NB4 (cell line): ENCODE measurements at places on chromosomes 5 and 9.

DNA sequence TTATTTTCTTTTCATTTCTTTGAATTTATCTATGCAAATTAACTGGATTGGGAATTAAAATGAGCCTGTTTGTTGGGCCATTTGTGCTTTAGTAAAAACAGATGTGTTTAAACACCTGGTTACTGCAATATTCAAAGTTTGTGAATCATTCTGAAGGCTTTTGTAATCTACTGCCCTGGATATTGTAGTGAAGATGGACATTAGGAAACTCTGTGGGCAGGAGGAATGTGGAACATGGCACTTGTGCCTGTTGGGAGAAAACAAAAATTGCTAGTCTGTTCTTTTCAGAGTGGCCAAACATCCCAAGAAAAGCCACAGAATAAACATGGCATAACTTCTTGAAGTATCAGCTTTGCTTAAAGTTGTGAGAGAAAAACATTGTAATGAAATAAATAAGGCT is 40.8 kb downstream of the CHSY3 start:
- no peak for DNase-seq

DNA sequence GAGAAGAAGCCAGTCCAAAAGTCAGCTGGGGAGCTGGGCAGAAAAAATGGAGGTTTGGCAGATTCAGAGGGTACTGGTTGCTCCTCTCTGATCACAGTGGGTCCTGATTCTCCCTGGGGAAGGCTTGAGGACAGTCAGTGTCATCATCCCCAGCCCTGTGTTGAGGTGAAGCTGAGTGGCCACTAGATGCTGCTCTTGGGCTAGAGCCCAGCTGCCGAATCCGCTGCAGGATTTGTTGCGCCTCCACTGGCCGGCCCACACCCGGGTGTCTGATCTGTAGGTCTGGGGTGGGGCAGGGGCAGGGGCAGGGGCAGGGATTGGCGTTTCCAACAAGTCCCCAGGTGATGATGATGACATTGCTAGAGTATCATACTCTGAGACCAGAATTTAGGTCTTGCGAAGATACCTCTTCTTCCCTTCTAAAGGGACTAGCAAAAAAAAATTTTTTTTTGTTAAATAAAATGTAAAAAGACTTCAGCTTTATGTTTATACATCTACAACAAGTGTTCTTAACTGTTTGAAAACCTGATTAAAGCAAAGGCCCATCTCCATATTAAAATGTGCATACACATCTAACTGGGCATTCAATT is 106.8 kb downstream of the PDE6A start:
- DNase-seq: peak; percentile 67

- DNase-seq: no peak
Measured at GRCh38 chr5:35359859-35360258, 129.6 kb upstream of the PRLR start.

DNA sequence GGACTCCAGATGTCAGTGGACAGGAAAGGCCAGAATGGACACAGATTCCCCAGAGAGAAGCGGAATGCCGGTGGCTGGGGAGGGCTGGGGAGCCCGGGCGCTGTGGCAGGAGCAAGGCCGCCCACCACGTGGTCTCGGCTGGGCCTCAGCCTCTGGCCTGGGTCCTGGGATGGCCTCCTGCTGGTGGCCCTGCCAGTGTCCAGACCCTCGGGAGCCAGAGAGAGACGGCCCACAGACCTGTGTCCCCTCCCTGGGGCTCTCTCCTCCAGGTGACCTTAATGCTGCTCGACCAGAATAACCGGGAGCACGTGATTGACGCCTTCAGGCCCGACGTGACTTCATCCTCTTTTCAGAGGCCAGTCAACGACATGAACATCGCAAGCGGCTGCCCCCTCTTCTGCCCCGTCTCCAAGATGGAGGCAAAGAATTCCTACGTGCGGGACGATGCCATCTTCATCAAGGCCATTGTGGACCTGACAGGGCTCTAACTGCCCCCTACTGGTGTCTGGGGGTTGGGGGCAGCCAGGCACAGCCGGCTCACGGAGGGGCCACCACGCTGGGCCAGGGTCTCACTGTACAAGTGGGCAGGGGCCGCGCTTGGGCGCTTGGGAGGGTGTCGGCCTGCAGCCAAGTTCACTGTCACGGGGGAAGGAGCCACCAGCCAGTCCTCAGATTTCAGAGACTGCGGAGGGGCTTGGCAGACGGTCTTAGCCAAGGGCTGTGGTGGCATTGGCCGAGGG is 19.0 kb downstream of the FBXW5 start:
- no peak for DNase-seq

- peak; percentile 37 for DNase-seq
Measured at GRCh38 chr5:43227655-43228054, 35.6 kb downstream of the NIM1K start.

DNA sequence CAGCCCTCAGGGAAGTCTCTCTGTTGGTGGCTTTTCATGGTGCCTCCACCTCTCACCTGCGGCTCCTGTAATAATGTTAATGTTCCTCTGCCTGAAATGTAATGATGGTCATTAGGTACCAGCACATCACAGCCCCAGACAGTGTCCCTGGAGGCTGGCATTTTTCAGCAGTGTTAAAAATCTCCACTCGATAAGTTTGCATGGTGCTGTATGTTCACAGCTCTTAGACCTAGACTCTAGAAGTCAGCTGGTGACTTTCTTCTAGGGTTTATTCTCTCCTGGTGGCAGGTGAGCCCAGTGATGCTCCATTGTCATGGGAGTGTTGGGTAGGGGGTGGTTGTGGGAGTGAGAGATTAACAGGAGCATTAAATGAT is 53.1 kb downstream of the GPR107 start:
- DNase-seq: no peak

DNA sequence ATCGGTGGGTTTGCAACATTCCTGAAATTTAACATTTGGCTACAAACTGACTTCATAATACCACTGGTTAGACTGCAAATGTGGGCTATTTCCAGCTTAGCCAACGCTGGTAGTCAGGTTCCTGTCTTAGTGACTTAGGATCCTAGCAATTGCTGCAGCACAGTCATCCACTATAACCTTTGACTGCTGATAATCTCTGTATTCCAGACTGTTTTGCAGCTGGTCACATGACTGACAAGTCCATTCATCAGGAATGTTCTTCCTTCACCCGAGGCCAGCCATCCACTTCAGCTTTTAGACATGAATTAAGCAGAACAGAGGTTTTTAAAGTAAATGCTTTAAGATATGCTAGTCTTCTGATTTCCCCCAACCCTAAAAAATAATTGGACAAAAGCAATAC is 425.9 kb upstream of the MPDZ start:
- no peak for DNase-seq

DNA sequence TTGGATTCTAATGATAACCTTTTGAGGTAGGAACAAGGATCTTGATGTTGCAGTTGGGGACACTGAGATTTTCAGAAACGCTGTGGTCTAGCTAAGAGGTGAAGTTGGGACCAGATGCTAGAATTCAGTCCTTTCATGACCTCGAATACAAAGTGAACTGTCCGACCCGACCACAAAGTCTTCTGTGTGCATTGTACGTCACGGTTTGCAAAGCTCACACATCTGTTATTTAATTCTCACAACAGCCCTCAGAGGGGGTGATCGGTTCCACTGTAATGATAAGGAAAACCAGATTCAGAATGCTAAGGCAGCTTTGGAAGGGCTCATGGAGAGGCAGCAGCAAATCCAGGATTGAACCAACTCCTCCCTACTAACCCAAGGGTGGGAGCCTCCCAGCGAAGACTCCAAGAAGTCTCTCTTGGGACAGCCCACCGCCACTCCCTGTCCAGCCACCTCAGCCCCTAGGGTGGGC is 16.6 kb upstream of the KIF12 start:
- no peak for DNase-seq

- DNase-seq: peak; percentile 99
Measured at GRCh38 chr5:34915139-34915855, at the start of the genes BRIX1 and RAD1. Gene BRIX1 (plus strand): TSS chr5:34915711. CDS start chr5:34915739, 28 bp downstream. Gene RAD1 (minus strand): TSS chr5:34915504. CDS start chr5:34914892, 612 bp downstream.

DNA sequence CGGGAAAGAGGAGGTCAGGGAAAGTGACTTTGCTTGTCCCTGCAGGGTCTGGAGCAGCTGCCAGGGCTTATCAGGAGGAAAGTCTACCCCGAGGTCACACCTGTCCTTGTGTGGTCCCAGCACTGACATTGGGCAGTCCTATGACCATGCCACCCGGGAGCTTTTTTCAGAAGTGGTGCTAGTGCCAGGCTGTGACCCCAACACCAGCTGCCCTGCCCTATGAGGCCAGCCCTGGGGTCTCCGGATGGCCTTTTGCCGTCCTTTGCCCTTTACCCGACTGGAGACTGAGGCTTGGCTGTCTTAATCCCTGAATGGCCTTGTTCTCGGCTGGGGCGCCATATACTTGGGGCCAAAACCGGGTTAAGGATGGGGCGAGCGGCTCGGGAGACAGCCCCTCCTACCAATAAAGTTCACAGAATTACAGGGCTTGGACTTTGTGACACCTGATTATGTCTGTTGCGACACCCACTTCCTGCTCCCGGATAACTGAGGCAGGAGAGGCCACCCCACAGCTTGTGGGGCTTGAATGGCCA is 22.2 kb upstream of the SLC9A3 start:
- DNase-seq: no peak

- no peak for DNase-seq
Measured at GRCh38 chr5:72539038-72539437, 31.8 kb upstream of the ZNF366 start.

DNA sequence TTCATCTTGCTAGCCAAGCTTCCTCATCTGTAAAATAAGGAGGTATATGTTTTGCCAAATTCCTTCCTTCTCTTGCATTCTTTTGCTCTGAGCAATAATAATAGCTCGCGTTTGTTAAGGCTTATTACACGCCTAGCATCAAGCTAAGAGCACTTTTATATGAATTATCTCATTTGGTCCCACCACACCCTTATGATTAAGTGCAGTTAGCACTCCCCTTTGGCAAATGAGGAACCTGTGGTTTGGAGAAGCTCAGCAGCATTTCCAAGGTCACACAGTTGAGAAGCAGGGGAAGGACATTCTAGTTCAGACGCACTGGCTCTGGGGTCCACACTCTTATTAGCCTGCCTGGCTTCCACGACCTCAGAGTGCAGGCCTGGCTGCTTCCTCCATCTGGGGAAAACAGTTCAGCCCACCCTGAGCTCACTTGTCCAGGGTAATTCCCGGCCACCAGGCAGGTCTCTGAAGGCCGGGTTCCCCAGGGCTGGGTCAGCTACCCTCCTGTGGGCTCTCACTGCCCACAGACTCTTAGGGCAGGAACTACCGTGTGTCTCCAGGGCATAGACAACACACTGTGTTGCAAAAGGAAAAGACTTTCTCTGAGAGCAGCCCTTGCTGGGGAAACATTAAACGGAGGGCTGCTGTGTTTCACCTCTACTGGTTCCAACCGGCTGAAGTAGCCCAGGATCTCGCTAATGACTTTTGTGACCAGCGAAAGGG is 9.9 kb upstream of the FBP1 start:
- DNase-seq: peak; percentile 95

DNA sequence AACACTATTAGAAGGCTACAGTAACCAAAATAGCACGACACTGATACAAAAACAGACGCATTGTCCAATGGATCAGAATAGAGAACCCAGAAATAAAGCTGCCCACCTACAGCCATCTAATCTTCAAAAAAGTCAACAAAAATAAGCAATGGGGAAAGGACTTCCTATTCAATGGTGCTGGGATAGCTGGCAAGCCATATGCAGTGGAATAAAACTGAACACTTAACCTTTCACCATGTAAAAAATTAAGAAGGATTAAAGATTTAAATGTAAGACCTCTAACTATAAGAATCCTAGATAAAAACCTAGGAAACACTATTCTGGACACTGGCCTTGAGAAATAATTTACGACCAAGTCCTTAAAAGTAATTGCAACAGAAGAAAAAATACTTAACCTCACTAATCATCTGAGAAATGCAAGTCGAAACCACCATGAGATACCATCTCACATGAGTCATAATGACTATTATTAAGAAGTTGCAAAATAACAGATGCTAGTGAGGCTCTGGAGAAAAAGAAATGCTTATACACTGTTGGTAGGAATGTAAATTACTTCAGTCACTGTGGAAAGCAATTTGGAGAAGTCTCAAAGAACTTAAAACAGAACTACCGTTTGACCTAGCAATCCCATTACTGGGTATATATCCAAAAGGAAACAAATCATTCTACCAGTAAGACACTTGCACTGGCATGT is 203.3 kb upstream of the CDH9 start:
- peak; percentile 79 for DNase-seq

DNA sequence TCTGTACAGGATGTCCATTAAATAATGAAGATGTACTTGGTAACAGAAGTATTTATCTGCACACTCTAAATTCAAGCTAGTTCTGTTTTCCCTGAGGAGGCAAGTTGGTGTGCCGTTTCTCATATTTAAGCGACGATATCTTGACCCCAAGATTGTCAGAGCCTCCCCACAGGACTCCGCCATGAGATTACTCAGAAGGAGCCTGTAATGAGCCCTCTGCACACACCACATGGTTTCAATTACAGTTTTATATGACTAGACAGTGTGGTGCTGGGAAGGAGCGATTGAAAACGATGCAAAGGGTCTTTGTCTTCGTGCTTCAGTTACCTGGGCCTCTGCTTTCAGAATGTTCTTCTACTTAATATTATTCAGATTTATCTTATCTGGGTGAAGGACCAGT is 840.4 kb upstream of the WWC1 start:
- no peak for DNase-seq

DNA sequence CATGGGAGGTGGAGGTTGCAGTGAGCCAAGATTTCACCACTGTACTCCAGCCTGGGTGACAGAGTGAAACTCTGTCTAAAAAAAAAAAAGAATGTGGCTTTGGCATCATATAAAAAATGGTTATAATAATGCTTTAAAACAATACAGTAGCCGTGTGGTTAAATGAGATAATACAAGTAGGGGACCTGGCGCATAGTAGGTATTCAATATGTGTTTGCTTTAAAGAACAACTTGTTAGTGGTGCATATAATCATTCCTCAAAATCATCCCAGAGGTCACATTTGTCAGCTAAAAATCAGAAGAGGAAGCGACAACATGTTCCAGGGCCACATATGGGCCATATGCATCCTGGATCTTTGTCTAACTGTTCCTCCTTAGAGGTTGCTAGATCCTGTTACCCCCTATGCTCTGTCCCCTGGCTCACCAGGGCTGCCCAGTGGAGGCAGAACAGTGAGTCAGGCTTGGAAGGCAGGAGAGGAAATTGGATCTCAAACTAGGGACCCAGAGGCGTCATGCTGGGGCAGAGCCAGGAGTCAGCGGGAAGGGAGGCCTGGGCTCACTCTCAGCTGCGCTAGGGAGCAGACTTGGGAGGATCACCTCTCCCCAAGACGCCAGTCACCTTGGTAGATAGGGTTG is 27.7 kb downstream of the LHX6 start:
- no peak for DNase-seq

DNA sequence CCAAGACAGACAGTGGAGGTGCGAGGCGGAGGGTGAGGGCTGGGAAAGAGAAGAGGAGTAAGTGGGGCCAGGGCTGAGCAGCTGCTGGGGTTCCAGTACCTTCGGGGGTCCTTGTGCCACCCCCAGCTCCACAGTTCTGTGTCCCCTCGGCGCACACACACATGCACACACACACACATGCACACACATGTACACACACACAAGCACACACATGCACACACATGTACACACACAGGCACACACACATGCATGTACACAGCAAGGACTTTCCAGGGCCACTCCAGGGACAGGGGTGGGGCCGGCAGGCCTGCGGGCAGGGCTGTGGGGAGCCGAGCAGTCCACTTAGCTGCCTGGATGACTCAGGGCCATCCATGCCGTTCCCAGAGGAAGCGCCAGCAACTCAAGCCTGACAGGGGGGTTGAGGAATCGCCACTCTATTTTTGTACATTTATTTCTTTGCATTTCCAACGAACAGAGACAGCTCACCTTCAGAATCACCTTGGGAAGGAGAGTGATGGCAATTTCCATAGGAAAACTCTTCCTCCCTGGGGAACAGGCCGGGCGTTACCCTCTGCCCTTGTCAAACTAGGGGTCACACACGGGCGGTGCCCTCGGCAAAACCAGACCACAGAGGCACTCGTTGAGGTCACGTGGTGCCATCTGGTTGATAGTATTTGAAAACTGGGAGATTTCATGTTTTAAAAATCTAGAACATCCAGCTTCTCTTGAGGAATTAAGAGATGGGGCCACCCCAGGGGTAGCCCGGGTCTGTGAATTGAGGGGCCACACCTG is 135.7 kb downstream of the ADAMTS2 start:
- DNase-seq: no peak
